ENCODE measurements at places on chromosomes 7 and 10.

DNA sequence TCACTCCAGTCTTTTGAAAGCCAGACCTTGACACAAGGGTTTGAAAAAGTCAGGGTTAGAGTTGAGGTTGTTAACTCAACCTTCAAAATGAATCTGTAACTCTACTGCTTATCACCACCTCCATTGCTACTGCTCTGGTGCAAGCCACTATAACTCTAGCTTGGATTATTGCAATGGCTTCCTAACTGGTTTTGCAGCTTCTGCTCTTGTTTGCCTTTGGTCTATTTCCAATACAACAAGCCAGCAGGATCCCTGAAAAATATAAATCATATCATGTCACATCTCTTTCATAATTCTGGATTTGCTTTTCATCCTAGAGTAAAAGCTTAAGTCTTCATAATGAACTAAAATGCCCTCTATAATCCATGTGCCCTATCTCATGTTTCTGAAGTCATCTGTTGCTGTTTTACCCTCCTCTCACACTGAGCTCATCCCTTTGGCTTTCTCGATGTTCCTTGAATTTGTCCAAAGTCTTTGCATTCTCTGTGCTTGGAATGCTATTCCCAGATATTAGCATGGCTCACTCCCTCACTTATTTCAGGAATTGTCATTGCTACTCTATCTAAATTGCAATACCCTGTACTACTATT, 10.9 kb downstream of the TAS2R60 start:
- no peak for DNase-seq

DNA sequence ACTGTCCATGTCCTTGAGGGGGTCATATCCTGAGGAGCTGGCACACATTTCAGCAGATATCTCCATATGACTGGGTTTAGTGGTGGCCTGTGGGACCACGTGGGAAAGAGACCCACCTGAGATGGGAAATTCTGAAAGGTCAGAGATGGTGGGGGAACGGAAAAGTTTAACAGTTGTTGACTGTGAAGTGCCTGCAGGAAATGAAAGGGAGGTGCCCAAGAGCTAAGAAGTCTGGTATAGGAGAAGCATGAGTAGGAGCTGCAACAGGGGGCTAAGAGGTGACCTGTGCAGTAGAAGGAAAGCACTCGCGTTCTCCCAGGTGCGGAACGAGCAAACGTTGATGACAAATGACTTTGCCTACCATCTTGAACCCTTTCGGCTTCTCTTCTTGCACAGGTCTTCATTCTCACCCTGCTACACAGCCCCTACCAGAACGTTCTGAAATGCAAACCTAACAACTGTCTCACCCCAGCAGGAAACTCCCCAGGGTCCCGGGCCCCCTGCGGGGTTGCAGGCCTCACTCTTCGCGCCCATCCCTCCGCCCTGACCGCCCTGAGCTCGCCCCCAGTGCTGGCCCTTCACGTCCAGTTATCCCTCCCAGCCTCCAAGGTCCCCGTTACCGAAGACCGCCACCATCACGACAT, 9.8 kb upstream of the FXYD4 start:
- no peak for DNase-seq

- DNase-seq = no peak
Measured at GRCh38 chr10:93190372-93190771, 116.7 kb downstream of the CYP26A1 start.

GRCh38 chr10:116183733-116184511, 89.1 kb downstream of the GFRA1 start:
- no peak for DNase-seq

DNA sequence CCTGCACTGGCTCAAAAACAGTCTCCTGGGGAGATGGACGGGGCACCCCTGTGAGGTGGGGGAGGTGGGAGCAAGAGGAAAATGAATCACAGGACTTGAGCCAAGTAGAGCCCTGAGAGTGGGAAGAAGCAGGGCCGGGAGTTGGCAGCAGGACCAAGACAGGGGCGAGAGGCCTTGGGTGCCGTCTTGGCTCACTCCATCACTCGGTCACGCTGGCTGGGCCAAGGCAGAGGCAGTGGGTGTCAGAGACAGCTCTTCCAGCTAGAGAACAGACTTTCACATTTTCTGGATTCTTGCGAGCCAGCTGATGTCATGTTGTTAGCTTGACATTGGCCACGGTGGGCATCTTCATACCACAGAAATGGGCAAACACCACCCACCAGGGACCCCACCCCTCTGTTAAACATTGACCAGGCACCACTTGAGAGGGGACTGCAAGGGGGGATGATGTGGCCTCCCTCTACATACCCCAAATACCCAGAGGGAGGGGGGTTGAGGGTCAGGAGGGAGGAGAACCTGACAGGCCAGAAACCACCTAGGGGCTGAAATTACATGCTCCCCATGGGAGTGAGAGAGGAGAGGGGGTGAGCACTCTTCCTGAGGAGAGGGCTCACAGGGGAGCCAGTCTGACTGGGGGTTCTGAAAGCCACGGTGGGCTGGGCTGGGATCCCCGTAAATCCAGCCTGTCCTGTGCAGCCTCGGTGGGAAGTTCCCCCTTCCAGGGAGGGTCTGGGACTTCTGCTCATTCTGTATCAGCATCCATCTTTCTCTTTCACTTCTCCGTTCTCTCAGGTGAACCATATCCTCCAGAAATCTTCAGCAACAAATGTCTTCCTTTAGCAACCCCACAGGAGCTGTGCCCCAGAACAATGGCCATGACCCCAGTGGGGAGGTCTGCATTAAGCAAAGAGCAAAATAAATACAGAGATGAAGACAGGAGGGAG, 19.6 kb downstream of the CAMK2B start:
- DNase-seq = no peak

DNA sequence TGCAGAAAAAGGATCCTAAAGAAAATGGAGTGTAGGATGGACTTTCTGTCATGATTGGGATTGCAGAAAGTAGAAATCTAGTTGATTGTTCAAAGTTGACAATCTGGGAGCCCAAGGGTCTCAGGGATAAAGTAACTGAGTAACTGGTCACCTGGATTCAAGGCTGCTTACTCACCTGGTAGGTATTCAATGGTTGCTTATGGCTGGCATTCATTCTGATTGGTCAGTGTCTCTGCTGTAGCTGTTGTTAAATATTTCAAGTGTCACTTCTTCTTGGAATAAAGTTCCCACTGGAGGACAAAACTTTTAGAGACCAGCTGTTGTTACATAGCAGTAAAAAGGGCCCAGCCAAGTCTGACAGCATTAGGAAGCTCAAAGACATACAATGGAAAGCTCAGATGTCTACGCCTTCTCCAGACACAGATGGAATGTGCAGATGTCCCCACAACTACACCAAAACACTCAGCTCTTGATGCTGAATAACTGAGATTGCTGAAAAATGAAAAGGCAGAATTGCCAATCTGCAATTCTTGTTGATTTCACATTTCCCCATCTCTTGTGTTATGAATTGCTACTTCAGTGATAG, 106.9 kb downstream of the ZNF467 start:
- no peak for DNase-seq

DNA sequence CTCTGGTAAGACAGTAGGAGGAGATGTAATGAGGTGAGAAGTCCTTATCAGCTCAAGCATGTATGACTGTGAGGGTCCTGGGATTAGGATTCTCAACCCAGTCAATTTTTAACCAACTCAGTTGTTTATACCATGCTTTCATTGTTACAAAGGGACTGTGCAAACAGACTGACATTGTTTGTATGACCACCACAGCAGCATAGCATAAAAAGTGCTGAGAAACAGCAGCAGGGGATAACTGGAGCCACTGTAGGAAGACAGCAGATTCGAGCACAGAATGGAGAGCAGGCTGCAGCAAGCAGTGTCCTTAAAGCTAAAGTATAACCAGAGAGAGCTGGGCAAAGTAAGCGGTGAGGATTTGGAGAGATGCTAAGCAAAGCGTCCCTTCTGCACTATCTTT, 829.5 kb downstream of the REEP3 start:
- DNase-seq = no peak

DNA sequence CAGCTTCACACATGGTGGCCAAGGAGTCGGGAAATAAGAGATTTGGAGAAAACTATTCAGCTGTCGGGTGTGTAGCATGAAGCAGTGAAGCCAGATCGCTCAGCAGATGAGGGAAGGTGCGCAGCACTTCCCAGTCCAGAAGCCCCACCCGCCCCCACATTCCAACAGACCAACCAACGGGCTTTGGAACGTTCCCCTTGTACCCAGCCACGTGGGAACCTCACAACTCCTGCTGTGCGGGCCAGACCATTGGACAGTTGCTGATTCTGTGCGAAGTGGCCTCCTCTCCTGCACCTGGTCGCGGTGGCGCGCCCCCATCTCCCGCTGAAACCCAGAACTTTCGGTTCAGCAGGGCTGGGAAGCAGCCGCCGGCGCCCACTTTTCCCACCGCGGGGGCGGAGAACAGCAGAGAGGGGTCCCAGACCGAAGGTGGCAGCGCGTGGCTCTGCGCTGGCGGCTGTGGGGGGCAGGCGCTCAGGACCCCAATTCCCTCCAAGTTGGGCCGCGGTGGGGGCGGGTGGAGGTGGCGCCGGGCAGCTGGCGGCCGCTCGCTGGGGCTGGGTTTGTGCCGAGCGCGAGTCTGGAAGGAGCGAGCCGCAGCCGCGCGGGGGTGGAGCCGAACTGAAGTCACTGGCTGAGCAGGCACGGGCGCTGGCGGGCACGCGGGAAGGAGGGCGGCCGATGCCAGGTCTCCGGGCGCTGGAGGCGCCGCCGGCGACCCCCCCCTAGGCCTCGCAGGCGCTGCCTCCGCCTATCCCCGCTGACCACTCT, 1301.5 kb upstream of the SORCS1 start:
- no peak for DNase-seq

GRCh38 chr10:114392112-114392835, 12.0 kb downstream of the AFAP1L2 start:
- DNase-seq = no peak

- no peak for DNase-seq
Measured at GRCh38 chr7:155453296-155454182, 4.4 kb upstream of the EN2 start.

DNA sequence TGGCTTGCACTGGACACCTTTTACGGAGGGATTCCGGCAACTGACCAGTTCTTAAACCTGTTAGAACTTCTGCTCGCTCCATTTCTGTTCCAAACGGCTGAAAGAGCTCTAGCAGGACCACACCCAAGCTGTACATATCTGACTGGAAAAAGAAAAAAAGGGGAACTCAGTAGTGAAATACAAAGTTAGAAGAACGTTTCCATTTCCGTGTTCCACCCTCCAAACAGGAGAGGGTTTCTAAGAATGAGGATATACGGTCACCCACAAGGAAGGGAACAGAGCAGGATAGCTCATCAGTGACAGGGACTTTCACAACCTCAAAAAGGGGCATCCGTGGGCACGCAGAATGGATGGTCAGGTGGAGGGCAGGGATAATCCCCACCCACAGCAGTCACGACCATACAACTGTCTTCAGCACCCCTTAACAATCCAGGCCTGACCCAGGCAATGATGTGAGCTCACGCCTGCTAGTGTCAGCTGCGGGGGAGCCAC, 4.3 kb upstream of the ANKRD61 start:
- DNase-seq = no peak

DNA sequence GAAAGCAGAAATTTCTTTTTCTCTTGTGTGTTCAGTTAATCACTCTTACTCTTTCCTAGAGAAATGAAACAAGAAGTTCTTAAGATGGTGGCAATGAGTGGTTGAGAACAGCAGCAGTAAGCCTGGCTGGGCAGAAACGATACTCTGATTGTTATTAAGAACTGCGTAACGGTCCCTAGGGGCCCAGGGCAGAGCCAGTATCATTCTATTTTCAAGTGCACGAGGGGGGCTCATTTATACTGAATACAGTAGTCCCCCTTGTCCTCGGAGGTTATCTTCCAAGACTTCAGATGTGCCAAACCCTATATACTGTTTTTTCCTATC, 64.9 kb downstream of the EEPD1 start:
- no peak for DNase-seq

DNA sequence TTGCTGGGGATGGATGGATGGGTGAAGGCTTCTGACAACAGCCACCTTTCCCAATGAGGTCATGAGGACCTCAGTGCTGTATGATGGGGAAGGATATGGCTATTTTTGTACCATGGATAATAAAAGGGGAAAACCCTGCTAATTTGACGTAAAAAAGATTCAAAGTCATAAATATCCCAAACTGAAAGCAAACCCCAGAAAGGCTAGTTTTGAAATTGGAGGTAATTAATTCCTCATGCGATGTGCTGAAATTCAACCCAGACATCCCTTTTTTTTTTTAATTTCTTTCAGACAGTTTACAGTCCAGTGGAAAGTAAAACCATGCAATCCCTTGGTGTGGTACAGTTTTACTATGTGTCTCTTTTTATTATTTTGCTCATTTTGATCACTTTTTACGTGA, 254.5 kb upstream of the BMPER start:
- DNase-seq = no peak

DNA sequence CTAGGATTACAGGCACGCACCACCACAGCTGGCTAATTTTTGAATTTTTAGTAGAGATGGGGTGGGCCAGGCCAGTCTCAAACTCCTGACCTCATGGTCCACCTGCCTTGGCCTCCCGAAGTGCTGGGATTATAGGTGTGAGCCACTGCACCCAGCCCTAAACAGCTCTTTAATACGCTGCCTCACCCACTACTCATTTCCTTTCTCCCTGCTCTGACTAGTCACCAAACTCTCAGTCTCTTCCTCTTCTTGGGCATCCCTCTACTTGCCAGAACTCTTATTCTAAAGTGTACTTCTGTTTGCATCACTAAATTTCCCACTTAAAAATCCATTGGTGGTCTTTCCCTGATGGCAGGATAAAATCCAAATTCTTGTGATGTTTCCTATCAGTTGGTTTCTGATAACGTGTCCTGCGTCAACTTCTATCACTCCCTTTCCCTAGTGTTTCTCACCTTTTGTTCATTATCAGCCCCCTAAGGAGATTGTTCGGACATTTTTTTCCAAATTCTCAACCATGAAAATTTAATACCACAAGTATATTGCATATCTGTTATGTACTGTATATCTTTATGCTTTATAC, 124.7 kb downstream of the CUBN start:
- DNase-seq = no peak

DNA sequence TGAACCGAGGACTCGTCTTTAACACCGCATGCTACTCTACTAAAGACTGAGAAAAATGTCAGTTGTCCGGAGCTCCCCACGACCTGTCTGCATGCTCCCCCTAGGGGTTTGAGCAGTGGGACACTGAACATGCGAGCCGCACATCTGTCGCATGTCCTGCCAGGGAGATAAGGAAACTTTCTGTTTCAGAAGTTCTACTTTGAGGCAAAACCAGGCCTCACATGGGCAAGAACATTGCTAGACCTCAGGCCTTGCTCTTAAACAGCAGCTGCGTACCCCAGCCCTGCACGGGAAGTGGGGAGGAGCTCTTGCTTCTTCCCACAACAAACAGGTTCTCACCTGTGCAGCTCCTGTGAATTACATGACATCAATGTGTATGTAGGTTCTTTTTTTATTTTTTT, 30.3 kb upstream of the HERPUD2 start:
- no peak for DNase-seq

- no peak for DNase-seq
Measured at GRCh38 chr7:12674861-12675260, 12.6 kb upstream of the ARL4A start.

GRCh38 chr10:30134171-30134945, 75.0 kb upstream of the JCAD start:
- no peak for DNase-seq

Data from AG04450 (cell line).